ENCODE measurements at places on chromosomes 12 and 14. TPM values are rescaled to one million over a fixed set of nuclear protein-coding genes. Genes with fewer than 3 reads are reported as not detected.

Gene TROAP
- 87.0 TPM for total RNA-seq

DNA sequence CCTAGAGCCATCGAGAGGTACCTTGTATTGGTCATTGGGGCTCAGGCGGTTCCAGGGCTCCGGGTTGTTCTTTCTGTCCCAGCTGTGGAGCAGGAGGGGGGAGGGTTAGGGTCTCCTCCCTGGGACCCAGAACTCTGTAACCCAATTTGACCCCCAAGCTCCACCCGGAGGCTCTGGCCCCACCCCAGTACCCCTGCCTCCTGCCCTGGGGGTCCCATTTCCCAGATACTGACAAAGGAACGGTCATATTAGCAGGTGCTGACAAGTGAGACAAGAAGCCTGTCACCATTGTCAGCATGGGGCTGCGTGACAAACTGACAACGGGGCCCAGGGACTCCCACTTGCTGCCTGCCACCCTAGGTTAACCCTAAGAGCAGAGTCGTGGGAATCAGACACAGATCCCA lies 6.2 kb downstream of the SHMT2 start:
- peak; percentile 65 for DNase-seq
- H3K4me1 ChIP-seq: peaks cover 10% of the 10 kb centered on the region
- no peak overlapping the region for H3K4me3 ChIP-seq
- H3K27ac ChIP-seq: no peak overlapping the region

Gene NELL2
- total RNA-seq: 2.7 TPM

- peaks cover 16% of the 10 kb centered on the region for H3K4me1 ChIP-seq
- H3K36me3 ChIP-seq: no peaks in the 10 kb centered on the region
- peak overlapping the region; percentile 65 for H3K27ac ChIP-seq
- peak overlapping the region; percentile 33 for H3K4me3 ChIP-seq
- no peaks in the 10 kb centered on the region for H3K27me3 ChIP-seq
- peak; percentile 93 for DNase-seq
Observed at GRCh38 chr12:64560396-64561301, 49.6 kb upstream of the RASSF3 start.

DNA sequence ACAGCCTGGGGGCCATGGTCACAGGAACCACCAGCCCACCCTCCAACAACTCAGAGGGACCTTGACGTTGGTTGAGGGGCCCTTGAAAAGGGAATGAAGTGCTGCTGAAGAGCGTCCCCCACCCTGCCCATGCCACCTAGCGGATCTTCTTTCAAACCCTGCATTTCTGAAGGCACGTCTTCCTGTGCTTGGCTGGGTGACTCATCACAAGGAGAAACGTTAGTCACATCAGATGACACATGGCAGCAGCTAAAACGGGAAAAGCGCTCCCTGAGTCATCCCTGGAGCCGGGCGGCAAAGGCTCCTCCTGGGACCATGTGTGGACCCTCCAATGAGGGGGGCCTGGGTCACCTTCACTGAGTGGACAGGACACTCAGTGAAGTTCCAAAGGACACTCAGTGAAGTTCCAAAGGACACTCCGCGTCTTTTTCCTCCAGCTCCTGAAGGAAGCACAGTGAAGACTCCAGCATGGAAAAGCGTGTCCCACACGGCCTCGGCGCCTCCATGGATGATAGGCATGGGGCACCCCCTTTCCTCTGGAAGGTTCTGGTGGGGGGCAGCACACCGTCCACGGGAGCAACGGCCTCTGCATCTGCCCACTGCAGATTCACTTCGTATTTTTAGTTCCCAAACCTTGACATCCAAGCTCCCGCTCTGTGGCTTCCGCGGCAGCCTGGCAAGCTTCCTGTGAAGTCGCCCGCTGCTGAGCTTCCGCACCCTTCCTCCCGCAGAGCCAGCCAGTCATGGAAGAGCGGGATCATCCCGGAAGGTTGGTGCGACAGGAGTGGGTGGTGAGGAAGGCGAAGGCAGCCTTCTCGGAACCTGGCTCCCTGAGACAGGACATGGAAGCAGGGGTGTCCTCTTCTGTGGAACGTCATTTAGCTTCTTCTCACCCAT lies 383.4 kb downstream of the VRK1 start:
- H3K27me3 ChIP-seq: no peaks in the 10 kb centered on the region
- H3K4me3 ChIP-seq: no peak overlapping the region
- no peak overlapping the region for H3K27ac ChIP-seq
- no peak for DNase-seq

Gene BCAT1
- total RNA-seq: 239 TPM

Gene SLCO1A2
- 0.32 TPM for total RNA-seq

- no peak for DNase-seq
- no peaks in the 10 kb centered on the region for H3K36me3 ChIP-seq
- H3K27me3 ChIP-seq: no peaks in the 10 kb centered on the region
- H3K4me1 ChIP-seq: peaks cover 6% of the 10 kb centered on the region
- no peak overlapping the region for H3K27ac ChIP-seq
- no peak overlapping the region for H3K4me3 ChIP-seq
Observed at GRCh38 chr12:28110329-28110728, 79.9 kb upstream of the CCDC91 start.

Gene DTX1
- not detected for total RNA-seq

- H3K4me1 ChIP-seq: peaks cover 5% of the 10 kb centered on the region
- H3K27me3 ChIP-seq: no peaks in the 10 kb centered on the region
- no peak overlapping the region for H3K27ac ChIP-seq
- DNase-seq: no peak
Observed at GRCh38 chr14:103818870-103819269, 28.5 kb downstream of the PPP1R13B start.

Gene LRIG3
- total RNA-seq: 129 TPM

DNA sequence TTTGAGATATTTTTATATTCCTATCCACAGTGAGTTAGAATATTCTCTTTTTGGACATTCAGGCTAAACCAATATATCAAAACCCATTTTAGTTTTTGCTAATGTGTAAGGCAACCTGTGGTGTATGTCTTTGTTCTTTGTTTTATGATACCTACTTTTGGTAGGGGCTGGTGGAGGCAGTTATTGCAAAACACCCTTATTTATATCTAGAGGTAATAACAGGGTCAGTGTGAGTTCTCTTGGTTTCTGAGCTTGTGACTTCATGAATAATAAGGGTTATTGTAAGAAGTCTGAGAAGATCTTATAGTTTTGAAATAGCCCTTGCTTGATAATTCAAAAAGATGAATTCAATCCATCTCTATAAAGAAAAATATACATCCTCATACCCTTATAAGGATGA lies 235.1 kb upstream of the LRIG3 start:
- no peaks in the 10 kb centered on the region for H3K36me3 ChIP-seq
- H3K27me3 ChIP-seq: no peaks in the 10 kb centered on the region
- DNase-seq: no peak

Gene PDE3A
- 4.0 TPM for total RNA-seq

DNA sequence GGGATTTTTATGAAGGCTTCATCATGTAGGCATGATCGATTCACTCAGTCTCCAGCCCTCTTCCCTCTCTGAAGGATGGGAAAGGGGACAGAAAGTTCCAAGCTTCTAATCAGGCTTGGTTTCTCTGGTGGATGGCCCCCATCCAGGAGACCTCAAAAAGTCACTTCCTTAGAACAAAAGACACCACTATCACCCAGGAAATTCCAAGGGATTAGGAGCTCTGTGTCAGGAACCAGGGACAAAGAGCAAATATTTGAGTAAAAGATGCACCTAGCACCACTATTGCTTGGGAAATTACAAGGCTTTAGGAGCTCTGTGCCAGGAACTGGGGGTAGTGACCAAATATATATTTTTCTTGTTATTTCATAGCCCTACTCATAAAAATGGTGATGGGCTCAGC lies 33.6 kb upstream of the TMX1 start:
- peak overlapping the region; percentile 80 for H3K27ac ChIP-seq
- no peak for DNase-seq
- H3K4me3 ChIP-seq: no peak overlapping the region
- no peaks in the 10 kb centered on the region for H3K36me3 ChIP-seq

DNA sequence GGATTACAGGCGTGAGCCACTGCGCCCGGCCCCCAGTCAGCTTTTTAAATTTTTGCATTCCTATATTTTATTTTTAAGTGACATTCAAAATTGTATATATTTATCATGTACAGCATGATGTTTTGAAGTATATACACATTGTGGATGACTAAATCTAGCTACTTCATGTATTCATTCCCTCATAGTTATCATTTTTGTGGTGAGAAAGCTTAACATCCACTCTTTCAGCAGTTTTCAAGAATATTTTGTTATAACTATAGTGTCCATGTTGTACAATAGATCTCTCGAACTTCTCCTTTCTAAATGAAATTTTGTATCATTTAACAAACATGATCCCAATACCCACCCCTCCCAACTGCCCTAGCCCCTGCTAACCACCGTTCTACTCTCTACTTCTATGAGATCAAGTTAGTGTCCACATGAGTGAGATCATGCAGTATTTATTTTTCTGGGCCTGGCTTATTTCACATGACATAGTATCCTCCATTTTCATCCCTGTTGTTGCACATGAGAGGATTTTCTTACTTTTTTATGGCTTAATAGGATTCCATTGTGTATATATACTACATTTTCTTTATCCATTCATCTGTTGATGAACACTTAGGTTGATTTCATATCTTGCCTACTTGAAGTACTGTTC lies 8.8 kb upstream of the HEBP1 start:
- peaks cover 5% of the 10 kb centered on the region for H3K4me1 ChIP-seq
- DNase-seq: no peak
- no peak overlapping the region for H3K27ac ChIP-seq
- no peaks in the 10 kb centered on the region for H3K27me3 ChIP-seq
- no peaks in the 10 kb centered on the region for H3K36me3 ChIP-seq
